Activated naive CD4-positive, alpha-beta T cell (primary cell): ENCODE measurements at places on chromosomes 2 and 18.
A peak's percentile ranks its signal among the peaks of the same experiment; 100 is the strongest.

- no peak for DNase-seq
Measured at GRCh38 chr2:37526323-37526722, 145.1 kb downstream of the CDC42EP3 start.

DNA sequence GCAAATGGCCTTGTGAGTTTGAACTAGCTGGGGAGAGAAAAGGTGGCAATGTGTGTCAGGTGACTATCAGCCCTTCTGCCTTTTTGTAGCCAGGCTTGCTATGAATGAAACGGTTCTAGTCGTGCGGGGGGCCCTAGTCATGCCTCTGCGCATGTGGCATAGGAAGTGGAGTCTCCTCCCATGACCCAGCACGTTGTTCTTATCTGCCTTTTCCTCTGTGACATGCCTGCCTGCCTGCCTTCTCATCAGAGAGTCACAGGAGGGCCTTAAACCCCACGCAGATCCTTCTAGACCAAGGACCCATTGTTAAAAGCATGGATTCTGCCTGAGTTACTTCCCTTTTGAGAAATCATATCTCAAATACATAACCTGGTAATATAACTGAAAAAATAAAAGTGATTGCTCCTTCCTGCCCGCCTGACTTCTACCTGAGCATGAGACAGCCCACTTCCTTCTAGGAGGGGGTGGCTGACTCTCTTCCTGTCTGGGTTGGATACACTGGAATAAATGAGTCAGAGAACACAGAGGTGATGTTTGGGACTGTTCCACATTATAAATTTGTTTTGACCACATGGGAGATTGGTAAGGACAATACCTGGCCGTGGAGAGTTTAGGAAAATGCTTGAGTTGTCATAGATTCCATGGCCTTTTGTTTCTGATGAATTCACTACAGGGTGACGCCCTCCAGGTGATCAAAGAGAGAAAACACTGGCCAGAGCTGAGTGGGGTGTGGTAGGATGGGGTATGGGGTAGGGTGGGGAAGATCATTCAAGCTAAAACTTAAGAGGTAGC is 49.8 kb downstream of the FBLN7 start:
- DNase-seq, result peak; percentile 55

- no peak for DNase-seq
Measured at GRCh38 chr18:76544511-76545345, 49.7 kb upstream of the ZNF516 start.

GRCh38 chr2:11145350-11145749 is 9.9 kb upstream of the SLC66A3 start:
- no peak for DNase-seq

DNA sequence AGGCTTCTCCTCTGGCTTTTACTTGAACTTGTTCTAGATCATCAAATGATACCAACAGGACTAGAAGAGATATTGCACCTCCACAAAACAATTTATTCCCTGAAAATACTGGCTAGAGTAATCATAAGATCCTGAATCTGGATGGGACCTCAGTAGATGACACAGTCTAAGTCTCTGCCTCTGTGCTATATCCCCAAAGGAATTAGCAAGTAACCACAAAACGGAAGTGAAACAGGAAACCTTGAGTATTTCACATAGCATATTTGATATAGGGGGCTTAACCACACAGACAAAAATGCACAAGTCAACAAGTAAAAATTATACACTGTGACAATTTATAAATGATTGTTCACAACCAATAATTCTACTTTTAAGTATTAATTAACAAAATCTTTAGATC is 456.9 kb upstream of the TNP1 start:
- no peak for DNase-seq

GRCh38 chr2:114642988-114643553 is 200.6 kb downstream of the DPP10 start:
- DNase-seq, result no peak

DNA sequence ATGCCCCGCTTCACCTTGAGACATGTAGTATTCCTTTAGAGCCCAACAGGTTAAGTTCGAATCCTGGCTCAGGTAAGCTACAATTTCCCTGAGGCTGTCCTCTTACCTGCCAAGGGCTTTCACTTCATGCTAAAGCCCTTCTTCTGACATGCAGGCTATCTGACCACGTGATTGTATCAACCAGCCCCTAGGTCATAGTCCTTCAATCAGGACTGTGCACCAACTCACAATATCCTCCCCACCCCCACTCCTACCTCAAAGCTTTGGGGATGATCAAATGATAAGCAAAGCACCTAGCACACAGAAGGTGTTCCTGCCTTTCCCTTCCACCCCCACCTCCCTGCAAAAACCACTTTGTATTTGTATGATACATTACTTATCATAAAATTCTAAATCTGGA is 78.9 kb downstream of the AAK1 start:
- DNase-seq, result no peak

DNA sequence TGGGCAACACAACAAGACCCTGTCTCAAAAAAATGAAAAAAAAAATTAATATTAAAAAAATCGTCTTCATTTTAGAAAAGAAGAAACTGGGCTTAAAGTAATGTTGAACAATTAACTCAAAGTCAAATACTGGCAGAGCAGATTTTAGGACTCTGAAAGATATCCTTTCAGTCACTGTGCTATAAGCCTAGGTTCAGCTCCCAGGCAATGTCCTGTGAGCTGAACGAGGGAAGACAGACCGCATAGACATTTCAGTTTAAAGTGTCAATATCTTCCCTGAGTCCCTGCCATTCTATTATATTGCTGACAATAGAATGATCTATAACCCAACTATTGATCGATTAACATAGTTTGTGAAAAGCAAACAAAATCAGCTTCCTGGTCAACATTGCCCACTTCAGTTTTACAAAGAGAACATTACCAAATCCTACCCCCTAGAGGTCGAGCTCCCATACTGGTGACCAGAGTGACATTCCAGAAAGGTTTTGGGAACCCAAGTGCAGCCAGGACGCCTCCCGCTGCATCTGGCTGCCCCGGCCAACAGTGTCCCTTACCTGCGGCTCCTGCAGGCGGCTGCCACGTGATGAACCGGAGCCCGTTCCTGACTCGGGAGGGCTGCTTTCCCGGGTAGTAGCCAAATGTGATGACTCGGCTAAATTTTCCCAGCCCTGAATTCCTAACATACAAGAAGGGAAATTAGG is 639 bp downstream of the MRO start:
- no peak for DNase-seq

- DNase-seq, result no peak
Measured at GRCh38 chr2:109208071-109208950, 79.3 kb downstream of the SH3RF3 start.

DNA sequence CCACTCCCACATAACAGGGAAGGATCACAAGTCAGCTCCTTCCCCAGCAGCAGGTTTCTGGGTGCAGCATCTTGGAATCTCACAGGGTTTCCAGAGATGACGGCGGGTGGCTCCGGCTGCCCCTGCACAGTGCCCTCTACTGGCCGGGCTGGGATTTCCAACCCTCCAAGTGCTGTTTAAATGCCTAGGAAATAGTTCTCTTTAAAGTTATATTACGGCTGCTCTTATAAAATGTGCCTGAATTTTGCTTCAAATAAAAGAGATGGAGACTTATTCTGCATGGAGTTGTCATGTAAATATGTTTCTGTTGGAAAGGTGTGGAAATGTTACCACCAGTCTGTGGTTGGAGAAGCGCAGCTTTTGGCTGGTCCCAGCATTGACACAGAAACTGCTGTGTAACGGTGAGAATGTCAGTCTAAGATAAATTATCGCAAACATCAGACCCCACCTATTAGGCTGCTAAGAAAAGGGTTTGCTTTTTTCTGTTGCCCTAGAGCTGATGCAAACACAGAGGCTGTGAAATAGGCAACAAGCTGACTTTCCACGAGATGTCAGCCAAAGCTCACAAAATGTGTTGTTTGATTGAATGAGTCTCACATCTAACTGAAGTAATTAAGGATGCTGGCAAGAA is 3.3 kb upstream of the HJURP start:
- DNase-seq, result peak; percentile 22
